ENCODE measurements at places on chromosomes 1 and 21. TPM values are rescaled to one million over a fixed set of nuclear protein-coding genes. Genes with fewer than 3 reads are reported as not detected.

Gene REN
- total RNA-seq = 0.54 TPM

Gene GBP7
- not detected for total RNA-seq

Gene OR2M3
- not detected for total RNA-seq

- peaks cover 13% of the 10 kb centered on the region for H3K36me3 ChIP-seq
- H3K4me1 ChIP-seq = peaks cover 11% of the 10 kb centered on the region
- H3K27ac ChIP-seq = no peak overlapping the region
- H3K4me3 ChIP-seq = no peak overlapping the region
- no peaks in the 10 kb centered on the region for H3K27me3 ChIP-seq
- no peak for DNase-seq
These were observed 148.8 kb downstream of the SIPA1L2 start for GRCh38 chr1:232481091-232481490.

- H3K4me3 ChIP-seq = no peak overlapping the region
- H3K27me3 ChIP-seq = no peaks in the 10 kb centered on the region
- DNase-seq = no peak
- H3K36me3 ChIP-seq = peaks cover 10% of the 10 kb centered on the region
These were observed 24.6 kb downstream of the KIRREL1 start for GRCh38 chr1:158017800-158018595.

DNA sequence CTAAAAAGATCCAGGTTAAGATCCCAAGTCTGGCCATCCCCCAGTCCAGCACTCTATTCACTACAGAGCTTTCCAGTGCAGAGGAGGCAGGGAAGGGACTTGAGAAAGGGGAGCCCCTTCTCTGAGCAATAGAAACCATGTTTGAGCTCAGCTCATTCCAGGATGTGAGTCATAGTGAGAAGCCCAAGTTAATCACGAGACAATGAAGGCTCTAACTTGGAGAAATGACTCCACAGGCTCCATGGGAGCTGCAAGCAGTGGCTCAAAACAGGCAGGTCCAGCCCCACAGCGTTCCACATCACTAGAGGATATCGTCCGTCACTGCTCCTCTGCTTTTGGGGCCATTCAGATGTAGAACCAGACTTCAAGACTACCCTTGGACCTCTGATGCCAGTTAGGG lies 59.1 kb downstream of the CAMK2N1 start:
- no peaks in the 10 kb centered on the region for H3K36me3 ChIP-seq
- peak overlapping the region; percentile 91 for H3K27ac ChIP-seq
- H3K4me1 ChIP-seq = peaks cover 12% of the 10 kb centered on the region
- no peak overlapping the region for H3K4me3 ChIP-seq
- DNase-seq = peak; percentile 96

GRCh38 chr1:199945591-199945990 lies 81.9 kb upstream of the NR5A2 start:
- DNase-seq = no peak
- peaks cover 3% of the 10 kb centered on the region for H3K27me3 ChIP-seq
- H3K36me3 ChIP-seq = no peaks in the 10 kb centered on the region
- H3K4me1 ChIP-seq = peaks cover 2% of the 10 kb centered on the region
- H3K27ac ChIP-seq = no peak overlapping the region
